ENCODE measurements at places on chromosomes 4 and X.

DNA sequence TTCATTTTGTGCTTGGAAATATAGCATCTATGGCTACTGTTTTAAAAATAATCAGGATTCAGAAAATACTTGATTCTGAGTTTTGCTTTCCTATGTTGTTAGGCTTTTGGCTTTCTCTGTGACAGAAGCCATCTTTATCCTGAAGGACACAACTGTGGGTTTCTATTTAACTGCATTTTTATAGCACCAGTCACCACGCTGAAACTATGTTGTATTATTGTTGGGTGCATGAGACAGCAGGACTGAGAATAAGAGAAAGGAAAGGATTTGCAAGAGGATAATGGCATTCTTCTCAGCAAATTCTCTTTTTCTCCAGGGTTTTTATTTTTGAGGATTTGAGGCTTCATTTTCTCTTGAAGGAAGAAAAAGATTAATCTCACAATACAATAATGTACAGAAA lies 10.1 kb upstream of the NEUROG2 start:
- DNase-seq, result no peak

GRCh38 chr4:8547108-8547911 lies 32.9 kb upstream of the GPR78 start:
- DNase-seq, result no peak

GRCh38 chrX:40931921-40932320 lies 153.3 kb upstream of the USP9X start:
- no peak for DNase-seq

GRCh38 chr4:149999485-150000074 lies 78.7 kb upstream of the DCLK2 start:
- DNase-seq, result peak; percentile 14

GRCh38 chr4:159018062-159018629 lies 84.7 kb upstream of the RAPGEF2 start:
- DNase-seq, result no peak

DNA sequence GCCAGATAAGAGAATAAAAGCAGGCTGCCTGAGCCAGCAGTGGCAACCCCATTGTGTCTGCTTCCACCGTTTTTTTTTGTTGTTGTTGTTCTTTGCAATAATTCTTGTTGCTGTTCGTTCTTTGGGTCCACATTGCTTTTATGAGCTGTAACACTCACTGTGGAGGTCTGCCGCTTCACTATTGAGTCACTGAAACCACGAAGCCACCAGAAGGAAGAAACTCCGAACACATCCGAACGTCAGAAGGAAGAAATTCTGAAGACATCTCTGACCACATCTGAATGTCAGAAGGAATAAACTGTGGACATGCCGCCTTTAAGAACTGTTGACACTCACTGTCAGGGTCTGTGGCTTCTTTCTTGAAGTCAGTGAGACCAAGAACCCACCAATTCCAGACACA lies 110.5 kb downstream of the PCDH18 start:
- DNase-seq, result no peak

DNA sequence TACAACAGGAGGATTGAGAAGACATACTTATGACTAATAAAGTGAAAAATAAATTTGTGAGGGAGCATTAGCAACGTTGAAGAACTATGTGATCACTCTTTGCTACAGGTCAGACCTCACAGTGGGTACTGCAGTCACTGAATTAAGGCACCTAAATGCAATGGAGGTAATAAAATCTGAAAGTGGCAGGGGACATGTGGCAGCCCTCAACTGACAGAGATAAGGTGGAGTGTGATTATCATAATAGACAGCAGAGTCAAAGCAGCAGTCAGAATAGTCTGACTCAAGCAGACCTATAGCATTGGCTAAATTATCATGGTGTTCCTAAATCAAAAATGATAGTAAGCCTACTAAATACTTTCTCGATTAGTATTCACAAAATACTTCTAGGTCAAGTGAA lies 1220.5 kb downstream of the PCDH18 start:
- no peak for DNase-seq

- DNase-seq, result no peak
These were observed 882 bp upstream of the STIM2 start for GRCh38 chr4:26859762-26860156.

- DNase-seq, result no peak
These were observed 68.4 kb upstream of the SCML1 start for GRCh38 chrX:17668929-17669328.

GRCh38 chr4:3402491-3403347 lies 39.0 kb upstream of the HGFAC start:
- DNase-seq, result no peak

- DNase-seq, result no peak
These were observed 37.0 kb downstream of the SEPSECS start for GRCh38 chr4:25123236-25123635.

DNA sequence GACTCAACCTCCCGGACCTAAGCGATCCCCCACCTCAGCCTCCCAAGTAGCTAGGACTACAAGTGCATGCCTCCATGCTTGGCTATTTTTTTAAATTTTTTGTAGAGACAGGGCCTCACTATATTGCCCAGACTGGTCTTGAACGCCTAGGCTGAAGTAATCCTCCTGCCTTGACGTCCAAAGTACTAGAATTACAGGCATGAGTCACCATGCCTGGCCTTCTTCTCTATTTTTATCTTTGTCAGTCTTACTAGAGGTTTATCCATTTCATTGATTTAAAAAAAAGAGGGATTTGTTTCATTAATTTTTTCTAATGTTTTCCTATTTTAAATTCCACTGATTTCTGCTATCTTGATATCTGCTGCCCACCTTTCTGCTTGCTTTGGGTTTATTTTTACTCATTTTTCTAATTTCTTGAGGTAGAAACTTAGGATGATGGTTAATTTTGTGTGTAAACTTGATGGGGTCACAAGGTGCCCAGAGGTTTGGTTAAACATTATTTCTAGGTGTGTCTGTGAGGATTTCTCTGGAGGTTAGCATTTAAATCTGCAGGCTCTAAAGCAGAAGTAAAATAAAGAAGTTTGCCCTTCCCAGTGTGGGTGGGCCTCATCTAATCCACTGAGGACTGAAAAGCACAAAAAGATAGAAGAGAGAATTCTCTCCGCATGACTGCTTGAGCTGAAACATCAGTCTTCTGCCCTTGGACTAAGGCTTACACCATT lies 116.2 kb upstream of the DCLK2 start:
- no peak for DNase-seq

DNA sequence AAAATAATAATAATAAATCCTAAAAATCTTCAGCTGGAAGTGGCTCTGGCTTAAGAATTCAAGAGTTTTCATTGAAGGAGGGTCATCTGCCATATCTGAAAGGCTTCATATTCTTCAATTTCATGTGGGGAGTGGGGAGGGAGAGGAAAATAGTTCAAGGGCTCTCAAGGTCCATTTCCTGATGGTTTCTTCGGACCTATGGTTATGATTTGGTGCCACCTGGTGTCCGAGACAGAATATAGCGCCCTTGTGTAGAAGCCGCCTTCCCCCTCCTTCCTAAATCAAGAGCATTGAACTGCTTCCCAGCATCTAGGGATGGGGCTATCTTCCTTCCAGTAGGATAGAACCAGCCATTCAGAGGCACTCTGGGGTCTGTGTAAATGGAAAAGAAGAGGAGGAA lies 34.3 kb downstream of the NLGN3 start:
- DNase-seq, result peak; percentile 25

DNA sequence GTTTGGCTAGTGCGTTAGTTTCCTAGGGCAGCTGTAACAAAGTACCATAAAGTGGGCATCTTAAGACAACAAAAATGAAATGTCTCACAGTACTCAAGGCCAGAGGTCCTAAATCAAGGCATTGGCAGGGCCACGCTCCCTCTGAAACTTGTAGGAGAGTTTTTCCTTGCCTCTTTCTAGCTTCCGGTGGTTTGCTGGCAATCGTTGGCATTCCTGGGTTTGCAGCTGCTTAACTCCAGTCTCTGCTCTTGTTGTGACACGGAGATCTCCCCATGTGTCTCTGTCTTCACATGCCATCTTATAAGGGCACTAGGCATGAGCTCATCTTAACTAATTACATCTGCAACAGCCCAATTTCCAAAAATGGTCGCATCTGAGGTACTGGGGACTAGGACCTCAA lies 362.0 kb upstream of the BOD1L1 start:
- no peak for DNase-seq

DNA sequence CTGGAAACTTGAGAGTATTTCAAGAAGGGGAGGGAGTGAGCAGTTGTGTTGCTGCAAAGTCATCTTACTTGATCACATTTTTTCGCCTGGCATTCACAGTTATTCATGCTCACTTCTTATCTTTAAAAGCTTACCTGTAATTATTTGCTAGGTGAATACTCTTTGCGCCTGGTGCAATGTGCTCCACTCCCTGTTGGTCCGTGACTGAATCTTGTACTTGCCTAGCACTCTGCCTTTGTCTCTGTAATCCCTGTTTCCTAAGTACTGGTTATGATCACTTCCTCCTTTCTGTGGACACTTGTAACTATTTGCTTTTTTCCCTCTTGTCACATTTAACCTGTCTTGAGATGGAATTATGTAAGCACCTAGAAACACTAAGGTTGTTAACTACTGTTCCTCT lies 5.8 kb downstream of the BMP2K start:
- no peak for DNase-seq

- DNase-seq, result no peak
These were observed 43.3 kb downstream of the NHSL2 start for GRCh38 chrX:71953946-71954345.

DNA sequence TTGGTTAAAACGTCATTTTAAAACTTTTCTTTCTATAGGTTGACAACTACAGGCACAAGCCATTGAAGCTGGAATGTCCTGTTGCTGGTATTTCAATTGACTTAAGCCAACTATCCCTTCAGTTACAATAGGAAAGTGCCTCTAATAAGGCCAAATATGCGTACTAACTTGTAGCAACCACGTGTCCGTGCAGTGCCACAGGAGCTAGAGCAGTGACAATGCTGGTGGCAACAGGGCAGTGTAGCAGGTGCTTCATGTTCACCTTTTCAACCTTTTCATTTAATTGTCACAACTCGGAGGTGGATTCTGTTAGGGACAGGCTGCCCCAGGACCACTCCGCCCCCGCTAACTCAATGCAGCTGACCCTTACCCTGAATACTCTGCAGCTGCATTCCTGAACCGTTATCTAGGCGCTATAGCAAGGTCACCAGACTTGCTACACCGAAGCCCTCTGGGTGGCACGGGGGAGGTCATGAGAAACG lies 37.7 kb downstream of the ERVMER34-1 start:
- DNase-seq, result no peak

GRCh38 chr4:150462743-150463142 lies 119.2 kb upstream of the MAB21L2 start:
- no peak for DNase-seq

DNA sequence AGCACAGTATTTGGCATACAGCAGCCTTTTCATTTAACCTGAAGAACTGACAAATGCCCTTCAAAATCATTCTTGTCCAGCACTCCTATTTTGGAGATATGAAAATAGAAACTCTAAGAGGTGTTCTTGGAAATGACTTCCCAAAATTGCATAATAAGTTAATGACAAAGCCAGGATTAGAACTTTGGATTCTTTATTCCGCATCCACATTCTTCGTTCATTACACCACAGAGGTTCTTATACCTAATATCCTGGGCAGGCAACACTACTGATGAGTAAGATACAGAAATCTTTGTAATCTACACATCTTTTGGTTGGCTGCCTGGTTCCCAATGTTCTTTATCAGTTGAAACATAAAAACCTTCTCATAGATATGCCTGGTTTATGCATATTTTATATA lies 5.9 kb downstream of the COL25A1 start:
- DNase-seq, result no peak

DNA sequence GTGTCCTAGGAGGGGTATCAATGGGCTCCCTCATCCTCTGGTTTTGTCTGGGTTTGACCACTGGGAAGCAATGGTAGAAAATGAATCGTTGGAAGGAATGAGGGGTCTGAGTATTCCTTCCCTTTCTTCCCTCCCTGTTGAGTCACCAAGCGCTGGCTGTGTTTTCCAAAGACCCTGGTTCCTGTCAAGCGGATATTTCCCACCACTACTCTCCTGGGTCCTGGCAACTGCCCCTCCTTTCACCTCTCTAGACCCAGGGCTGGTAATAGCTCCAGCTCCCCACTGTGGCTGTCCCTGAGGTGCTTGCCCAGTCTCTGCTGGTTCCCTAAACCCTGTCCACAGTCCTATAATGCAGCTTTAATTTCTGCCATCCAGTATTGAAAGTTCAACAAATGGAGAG lies 22.2 kb downstream of the SMIM43 start:
- DNase-seq, result no peak

DNA sequence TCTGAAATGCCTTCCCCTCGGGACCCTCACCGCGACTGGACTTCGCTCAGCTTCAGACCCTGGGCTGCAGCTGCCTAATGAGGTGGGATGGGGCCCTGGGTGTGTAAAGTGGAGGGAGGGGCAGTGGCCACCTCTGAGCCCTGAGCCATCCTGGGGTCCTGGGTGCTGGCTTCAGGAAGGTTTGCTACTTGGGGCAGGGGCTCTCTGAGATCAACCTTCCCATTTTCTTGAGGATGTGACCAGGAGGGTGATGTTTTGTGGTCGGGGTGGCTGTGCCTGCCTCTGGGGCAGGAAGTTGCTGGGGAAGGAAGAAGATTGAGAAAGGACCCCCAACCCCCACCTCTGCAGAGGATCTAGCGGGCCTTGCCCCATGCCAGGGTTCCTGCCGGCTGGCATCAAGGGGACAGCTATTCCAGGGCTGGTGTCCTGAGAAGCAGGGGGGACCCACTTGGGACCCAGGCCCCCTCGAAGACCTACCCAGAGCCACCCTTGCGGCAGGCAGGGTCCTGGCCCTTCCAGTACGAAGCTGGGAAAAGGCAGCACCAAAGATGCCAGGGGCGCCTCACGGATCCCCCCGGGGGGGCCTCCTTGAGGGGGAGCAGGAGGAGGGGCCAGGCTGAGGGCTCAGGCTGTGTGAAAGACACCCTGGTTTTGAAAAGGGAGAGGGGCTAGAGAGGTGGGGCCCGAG lies 6.5 kb downstream of the SH3BP2 start:
- DNase-seq, result no peak

DNA sequence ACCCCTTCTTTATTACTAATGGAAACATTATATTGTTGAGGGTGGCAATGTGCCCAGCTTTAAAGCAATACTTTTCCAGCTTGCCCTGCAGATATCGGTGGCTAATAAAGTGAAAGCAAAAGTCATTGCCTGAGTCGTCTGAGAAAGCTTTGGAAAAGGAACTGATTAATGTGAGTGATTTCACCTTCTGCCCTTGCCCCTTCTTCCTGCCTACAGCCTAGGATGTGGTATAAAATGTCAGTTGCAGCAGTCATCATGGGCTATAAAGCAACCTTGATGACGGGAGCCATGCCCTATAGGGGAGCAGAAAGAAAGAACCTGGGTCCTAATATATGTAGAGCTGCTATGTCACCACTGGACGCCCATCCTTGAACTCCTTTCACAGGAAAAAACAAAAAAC lies 132.4 kb upstream of the USP9X start:
- DNase-seq, result no peak

GRCh38 chr4:41364876-41365275 lies 108.1 kb downstream of the UCHL1 start:
- no peak for DNase-seq

DNA sequence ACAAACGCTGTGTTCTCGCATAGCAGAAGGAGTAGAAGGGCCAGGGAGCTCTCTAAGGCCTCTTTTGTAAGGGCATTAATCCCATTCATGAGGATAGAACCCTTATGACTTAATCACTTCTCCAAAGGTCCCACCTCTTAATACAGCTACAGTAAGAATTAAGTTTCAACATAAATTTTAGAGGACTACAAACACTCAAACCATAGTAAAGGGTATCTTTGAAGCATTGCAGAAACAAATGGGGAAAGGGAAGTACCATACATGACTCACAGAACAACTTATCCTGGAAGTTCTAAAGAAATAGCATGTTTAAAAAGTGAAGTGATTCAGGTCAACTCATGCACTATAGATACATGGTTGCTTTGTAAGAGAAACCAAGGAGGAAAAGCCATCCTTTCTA lies 680.8 kb downstream of the RPA4 start:
- no peak for DNase-seq
